ENCODE measurements at places on chromosomes 11 and 22.

GRCh38 chr22:48718818-48719500 is 1108.7 kb downstream of the BRD1 start:
- no peak for DNase-seq

GRCh38 chr11:10122326-10123197 is 171.5 kb downstream of the SBF2 start:
- DNase-seq: peak; percentile 40

DNA sequence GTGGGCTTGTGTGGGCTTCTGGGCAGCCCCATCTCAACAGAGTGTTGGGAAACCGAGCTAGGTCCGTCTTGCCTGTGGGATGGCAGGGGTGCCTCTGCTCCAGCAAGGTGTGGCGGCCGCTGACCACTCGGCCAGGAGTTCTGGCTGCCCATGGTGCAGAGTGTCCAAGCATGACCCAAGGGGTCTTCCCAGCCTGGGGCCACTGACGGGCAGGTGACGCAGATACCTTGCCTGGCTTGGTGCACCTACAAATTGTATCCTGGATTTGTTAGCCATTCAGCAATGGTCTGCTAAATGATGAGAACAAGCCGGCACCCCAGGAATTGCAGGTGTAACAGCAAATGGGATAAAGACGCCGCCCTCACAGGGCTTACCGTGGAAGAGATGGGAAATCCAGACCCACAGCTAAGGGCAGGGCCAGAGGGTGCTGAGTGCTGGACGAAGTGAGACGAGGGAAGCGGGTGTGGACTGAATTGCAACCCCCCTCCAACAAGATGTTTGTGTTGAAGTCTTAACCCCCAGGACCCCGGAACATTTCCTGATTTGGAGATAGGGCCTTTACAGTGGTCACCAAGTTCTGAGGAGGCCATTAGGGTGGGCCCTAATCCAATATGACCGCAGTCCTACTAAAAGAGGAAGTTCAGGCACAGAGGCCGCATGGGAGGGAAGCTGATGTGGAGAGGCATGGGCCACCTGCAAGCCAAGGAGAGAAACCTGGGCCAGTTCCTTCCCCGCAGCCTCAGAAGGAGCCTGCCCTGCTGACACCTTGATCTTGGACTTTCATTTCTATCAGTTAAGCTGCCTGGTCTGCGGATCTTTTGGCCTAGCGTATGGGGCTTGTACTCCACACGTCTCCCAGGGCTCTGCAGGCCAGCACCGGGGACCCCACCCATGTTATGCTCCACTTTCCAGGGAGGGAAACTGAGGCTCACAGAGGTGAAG is 45.2 kb upstream of the LINC01488 start:
- no peak for DNase-seq

DNA sequence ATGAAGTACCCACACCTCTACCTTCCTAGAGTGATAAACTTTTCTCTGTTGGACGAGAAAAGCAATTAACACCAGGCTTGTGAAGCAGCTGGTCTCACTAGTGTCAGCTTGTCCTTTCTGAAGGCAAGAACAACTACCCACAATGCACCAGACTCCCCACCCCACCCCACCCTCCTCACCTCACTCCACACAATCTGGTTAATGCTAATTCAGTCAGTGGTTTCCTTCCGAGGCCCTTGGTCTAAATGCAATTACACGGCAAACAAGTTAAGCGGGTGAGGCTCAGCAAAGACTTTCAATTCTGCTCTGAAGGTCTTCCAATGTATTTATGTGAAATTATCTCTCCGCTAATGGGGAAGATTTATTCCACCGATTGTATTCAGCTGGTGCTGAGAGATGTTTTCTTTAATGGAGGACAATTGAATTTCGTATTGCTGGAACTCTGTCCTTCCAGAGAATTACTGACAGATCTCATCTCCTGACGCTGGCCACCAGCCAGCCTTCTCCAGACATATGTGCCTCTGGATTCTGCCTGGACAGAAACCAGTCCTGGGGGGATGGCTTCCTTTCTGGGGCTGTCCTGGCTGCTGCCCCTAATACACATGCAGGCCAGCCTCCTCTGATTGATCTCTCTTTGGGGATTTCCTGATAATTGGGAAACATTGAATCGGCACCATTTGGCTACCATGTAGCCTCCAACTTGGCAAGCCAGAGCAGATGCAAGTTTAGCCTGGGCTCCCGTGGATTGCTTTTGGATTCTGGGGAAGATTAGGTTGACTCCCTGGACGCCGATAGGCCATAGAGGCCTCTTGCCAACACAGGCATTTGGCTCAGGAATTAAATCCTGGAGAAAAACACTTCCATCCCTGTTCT is 165.8 kb upstream of the NARS2 start:
- no peak for DNase-seq

DNA sequence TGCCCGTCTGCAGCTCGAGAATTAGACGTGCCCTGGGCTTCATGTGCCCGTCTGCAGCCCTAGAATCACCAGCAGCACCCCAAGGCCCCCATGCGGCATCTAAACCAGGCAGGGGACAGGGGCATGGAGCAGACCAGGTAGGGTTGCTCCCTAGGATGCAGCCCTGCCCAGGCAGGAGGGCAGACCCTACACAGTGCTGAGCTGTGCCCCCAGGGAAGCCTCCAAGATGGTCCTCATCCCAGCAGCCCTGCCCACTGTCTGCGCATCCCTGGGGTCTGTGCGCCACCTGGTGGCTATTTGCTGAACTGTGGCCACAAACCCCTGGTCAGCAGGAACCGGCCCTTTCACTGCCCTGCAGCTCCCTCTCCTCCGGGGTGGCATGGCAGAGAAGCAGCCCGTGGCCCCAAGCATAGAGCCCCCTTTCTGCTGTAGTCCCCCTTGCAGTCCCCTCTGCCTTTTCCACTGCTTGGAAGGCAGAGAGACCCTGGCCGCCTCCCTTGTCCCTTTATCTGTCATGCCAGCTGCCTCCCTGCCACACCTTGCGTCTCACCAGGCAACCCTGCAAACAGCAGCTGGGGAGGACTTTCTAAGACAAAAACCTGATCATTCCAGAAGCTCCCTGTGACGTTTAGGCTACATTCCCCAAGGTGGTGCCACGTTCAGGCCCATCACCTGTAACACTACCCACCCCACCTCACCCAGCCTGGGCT is 86.6 kb downstream of the KCNQ1 start:
- DNase-seq: peak; percentile 47
